HS-5 (cell line): ENCODE measurements at places on chromosomes 11 and 22.

DNA sequence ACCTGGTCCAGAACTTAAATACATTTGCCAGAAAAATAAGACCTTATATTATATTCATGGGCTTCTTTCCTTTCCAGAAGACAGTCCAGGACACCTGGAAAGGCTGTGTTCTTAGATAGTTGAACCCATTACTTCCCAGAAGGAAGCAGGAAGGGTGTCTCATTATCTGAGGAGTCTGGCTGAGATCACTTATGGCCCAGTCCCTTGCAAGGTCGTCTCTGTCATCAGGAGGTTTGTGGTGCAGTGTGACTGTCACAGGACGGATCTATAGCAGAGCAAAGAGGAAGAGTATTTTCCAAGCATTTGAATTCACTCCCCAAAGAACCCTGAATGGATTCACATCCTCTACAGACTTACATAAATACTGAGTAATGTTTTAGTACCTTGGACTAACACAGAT, 270.7 kb upstream of the MTNR1B start:
- no peak for DNase-seq

DNA sequence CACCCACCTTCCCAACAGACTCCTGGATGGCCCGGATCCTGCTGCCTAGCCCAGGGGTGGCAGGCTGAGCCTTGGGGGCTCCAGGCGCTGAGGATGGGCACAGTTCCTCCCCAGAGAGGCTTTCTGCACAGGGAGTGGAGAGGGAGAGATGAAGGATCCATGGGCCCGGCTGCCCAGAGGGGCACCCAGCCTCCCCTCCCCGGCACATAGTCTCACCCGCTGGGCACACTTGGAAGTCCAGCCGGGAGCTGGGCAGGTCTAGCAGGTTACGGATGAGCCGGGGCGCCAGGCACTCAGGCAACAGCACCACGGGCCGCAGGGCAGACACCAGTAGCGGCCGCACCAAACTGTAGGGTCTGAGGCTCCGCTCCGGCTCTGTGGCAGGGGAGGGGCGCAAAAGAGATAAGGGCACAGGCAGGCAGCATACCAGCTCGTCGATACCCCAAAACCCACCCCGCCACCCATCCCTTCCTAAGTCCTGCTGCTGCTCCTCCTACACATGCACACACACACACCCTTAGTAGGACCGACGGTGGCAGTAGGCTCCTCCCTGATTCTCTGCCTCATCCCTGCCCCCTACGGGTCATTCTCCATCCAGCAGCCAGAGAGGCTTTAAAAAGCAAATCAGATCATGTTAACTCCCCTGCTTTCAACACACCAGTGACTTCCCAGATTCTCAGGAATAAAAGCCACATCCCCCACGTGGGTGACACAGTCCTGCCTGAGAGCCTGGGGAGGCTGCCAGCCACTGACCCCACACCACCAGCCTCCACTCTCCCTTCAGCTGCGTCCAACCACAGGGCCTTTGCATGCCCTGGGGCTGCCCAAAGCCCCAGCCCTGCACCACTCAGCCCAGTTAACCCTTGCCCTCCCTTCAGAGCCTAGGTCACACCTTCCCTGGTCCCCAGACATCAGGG, 6.5 kb upstream of the MFNG start:
- no peak for DNase-seq

GRCh38 chr11:61281581-61282250, 13.4 kb downstream of the VWCE start:
- DNase-seq = no peak

DNA sequence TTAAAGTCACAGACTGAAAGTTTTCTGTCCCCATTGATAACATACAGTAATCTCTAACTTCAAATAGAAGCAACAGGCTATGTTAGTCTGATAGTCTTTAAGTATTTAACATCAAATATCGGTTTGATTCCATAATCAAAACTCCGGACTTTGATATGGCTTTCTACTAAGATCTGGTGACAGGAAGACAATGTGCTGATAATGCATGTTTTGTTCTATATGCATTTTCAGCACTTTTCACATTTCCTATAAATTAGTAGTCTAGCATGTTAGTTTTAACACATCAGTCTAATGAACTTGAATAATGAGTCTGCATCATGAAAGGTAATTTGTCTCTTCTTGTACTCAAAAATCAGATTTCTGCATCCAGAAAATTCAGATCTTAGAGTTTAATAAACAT, 252.7 kb downstream of the SBF2 start:
- DNase-seq = no peak
